Chondrocyte (in vitro differentiated cells): ENCODE measurements at places on chromosomes 16 and 17. TPM values are rescaled to one million over a fixed set of nuclear protein-coding genes. Genes with fewer than 3 reads are reported as not detected.

- peaks cover 13% of the 10 kb centered on the region for H3K27me3 ChIP-seq
- H3K27ac ChIP-seq: no peak overlapping the region
- peaks cover 34% of the 10 kb centered on the region for H3K4me1 ChIP-seq
- H3K4me3 ChIP-seq: no peak overlapping the region
- peaks cover 4% of the 10 kb centered on the region for H3K36me3 ChIP-seq
These were observed 11.3 kb upstream of the PRR29 start for GRCh38 chr17:63986821-63987220.

GRCh38 chr16:72220875-72221629, 49.1 kb upstream of the PMFBP1 start:
- no peak for DNase-seq
- H3K4me3 ChIP-seq: no peak overlapping the region
- no peaks in the 10 kb centered on the region for H3K27me3 ChIP-seq
- peaks cover 4% of the 10 kb centered on the region for H3K36me3 ChIP-seq

DNA sequence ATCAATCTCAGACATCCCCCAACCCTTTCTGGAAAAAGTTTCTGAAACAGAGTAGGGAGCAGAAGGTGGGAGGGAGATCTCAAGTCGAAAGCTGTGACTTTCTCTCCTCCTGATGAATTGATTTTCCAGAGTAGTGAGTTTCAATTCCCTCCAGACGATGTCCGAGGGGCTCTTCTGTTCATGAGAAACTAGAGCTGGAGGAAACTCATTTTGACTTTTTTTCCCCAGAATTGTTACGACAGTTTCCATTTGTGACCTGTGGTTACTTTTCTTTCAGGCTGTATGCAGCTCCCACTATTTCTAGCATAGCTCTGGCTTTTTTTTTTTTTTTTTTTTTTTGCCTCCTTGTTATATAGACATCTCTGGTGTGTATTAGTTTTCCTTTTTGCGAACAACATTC, 422.1 kb upstream of the SALL1 start:
- no peak for DNase-seq
- H3K4me3 ChIP-seq: no peak overlapping the region
- no peaks in the 10 kb centered on the region for H3K36me3 ChIP-seq
- H3K27me3 ChIP-seq: peaks cover 21% of the 10 kb centered on the region
- H3K27ac ChIP-seq: no peak overlapping the region

GRCh38 chr16:1825864-1826690, 548 bp downstream of the HAGH start:
- H3K4me1 ChIP-seq: peaks cover 51% of the 10 kb centered on the region
- DNase-seq: peak; percentile 66
- H3K36me3 ChIP-seq: no peaks in the 10 kb centered on the region
- H3K27me3 ChIP-seq: no peaks in the 10 kb centered on the region
- no peak overlapping the region for H3K27ac ChIP-seq

DNA sequence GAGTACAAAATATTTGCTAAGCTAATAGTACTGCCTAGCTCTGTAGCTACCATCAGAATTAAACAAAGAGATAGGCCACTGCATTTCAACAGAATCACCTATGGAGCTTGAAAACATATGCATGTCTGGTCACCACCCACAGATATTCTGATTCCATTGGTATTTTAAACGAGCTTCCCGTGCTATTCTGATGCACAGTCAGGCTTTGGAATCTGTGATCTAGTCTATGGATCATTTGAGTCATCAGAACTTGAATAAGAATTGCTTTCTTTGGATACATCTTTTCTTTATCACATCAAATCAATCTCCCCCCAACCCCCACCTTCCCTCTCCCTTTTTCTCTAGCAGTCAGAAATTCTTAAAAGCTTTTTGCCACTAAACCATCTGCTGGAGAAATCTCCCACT, 124.7 kb downstream of the NPIPB5 start:
- no peak for DNase-seq
- H3K4me1 ChIP-seq: no peaks in the 10 kb centered on the region
- H3K36me3 ChIP-seq: no peaks in the 10 kb centered on the region
- no peak overlapping the region for H3K27ac ChIP-seq
- H3K4me3 ChIP-seq: no peak overlapping the region

- no peak for DNase-seq
- peaks cover 12% of the 10 kb centered on the region for H3K4me1 ChIP-seq
- peak overlapping the region; percentile 38 for H3K4me3 ChIP-seq
- peak overlapping the region; percentile 85 for H3K27ac ChIP-seq
- peaks cover 5% of the 10 kb centered on the region for H3K36me3 ChIP-seq
- no peaks in the 10 kb centered on the region for H3K27me3 ChIP-seq
These were observed 11.9 kb downstream of the FZD2 start for GRCh38 chr17:44568945-44569858.

The LPO gene
- not detected in 3 replicates for total RNA-seq

GRCh38 chr17:77208217-77208808, 67.5 kb downstream of the SEC14L1 start:
- no peaks in the 10 kb centered on the region for H3K27me3 ChIP-seq
- H3K27ac ChIP-seq: peak overlapping the region; percentile 36
- peaks cover 49% of the 10 kb centered on the region for H3K36me3 ChIP-seq

DNA sequence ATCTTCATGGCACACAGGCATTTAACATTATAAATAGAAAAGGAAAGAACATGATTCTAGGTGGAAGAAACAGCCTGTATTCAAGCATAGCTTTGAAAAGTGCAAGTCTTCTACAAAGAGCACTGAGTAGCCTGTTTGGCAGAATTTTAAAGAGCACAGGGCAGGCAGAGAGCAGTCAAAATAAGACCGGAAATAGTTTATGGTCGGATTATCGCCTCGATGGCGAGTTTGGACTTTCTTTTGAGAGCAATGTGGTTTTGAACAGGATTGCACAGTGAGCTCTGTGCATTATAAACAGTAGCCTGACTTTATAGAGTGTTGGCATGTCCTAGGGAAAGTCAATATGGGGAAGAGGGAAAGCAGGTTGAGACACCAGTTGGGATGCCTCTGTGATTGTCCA, 6.2 kb upstream of the TMEM100 start:
- H3K4me3 ChIP-seq: no peak overlapping the region
- H3K27me3 ChIP-seq: no peaks in the 10 kb centered on the region
- no peak for DNase-seq
- no peaks in the 10 kb centered on the region for H3K36me3 ChIP-seq
- H3K27ac ChIP-seq: no peak overlapping the region

The KRTAP3-1 gene
- total RNA-seq: not detected in 3 replicates

GRCh38 chr17:40297511-40297910, 9.8 kb downstream of the CDC6 start:
- no peak overlapping the region for H3K4me3 ChIP-seq
- H3K4me1 ChIP-seq: peaks cover 50% of the 10 kb centered on the region
- H3K27me3 ChIP-seq: no peaks in the 10 kb centered on the region
- peak overlapping the region; percentile 78 for H3K27ac ChIP-seq

GRCh38 chr17:67452681-67453554, 75.8 kb downstream of the PITPNC1 start:
- peaks cover 1% of the 10 kb centered on the region for H3K36me3 ChIP-seq
- peaks cover 5% of the 10 kb centered on the region for H3K4me1 ChIP-seq
- no peak overlapping the region for H3K4me3 ChIP-seq
- H3K27me3 ChIP-seq: no peaks in the 10 kb centered on the region
- H3K27ac ChIP-seq: no peak overlapping the region
- DNase-seq: no peak

The GPR139 gene
- not detected in 3 replicates for total RNA-seq

- H3K27me3 ChIP-seq: no peaks in the 10 kb centered on the region
- no peak overlapping the region for H3K27ac ChIP-seq
- H3K36me3 ChIP-seq: peaks cover 11% of the 10 kb centered on the region
- peak; percentile 68 for DNase-seq
These were observed 115.7 kb downstream of the BANP start for GRCh38 chr16:88066680-88067529.

The GINS3 gene
- total RNA-seq: 1.9 to 3.3 TPM (median 2.1 TPM) in 3 replicates

DNA sequence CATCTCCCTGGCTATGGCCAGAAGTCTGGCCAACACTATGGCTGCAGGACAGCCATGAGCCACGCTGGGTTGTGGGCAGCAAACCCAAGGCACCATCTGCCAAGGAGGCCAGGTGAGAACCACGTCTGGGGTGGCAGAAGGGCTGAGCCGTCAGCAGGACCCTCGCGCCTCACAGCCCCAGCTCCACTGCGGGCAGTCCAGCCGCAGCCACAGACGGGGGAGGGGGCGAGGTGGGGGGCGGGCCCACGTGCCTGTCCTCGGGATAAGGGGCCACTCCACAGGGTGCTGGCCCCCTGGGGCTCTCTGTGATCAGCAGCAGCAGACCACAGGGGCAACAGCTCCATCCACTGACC, 6.5 kb upstream of the BAIAP2 start:
- H3K36me3 ChIP-seq: no peaks in the 10 kb centered on the region
- DNase-seq: no peak
- H3K27me3 ChIP-seq: peaks cover 15% of the 10 kb centered on the region
- no peak overlapping the region for H3K27ac ChIP-seq
- peaks cover 17% of the 10 kb centered on the region for H3K4me1 ChIP-seq
- H3K4me3 ChIP-seq: no peak overlapping the region

The CACNA1H gene
- total RNA-seq: 55.9 to 73.4 TPM (median 73.2 TPM) in 3 replicates

The TERB1 gene
- total RNA-seq: not detected in 3 replicates

The TSR3 gene
- 52.2 to 56.8 TPM (median 56.0 TPM) in 3 replicates for total RNA-seq

- H3K27ac ChIP-seq: no peak overlapping the region
- no peak overlapping the region for H3K4me3 ChIP-seq
- peaks cover 43% of the 10 kb centered on the region for H3K27me3 ChIP-seq
These were observed 135.5 kb downstream of the IRF8 start for GRCh38 chr16:86034421-86034919.

GRCh38 chr17:64773386-64773835, 111.3 kb upstream of the SMURF2 start:
- no peak overlapping the region for H3K27ac ChIP-seq
- peaks cover 12% of the 10 kb centered on the region for H3K4me1 ChIP-seq
